ENCODE measurements at places on chromosomes 3 and 15. TPM values are rescaled to one million over a fixed set of nuclear protein-coding genes. Genes with fewer than 3 reads are reported as not detected.

CTXND1 gene
- 0.04 TPM for total RNA-seq

DNA sequence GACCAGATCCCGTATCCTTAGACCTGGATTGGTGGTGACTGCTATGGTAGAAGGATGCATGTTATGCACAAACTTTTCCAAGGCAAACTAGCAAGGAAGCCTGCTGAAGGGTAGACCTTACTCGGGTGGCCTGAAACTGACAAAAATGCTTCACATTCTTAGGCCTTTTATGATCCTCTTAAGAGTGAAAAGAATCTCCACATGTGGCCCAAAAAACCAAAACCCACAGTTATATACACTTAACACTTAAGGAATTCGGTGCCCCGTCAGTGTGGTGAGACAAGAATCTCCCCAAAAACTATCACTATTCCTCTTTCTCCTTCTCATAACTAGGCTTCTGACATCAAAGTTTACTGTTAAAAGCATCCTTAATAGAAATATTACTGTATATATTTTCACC is 130.1 kb upstream of the SOX2 start:
- no peak for DNase-seq
- H3K27me3 ChIP-seq = no peaks in the 10 kb centered on the region
- no peak overlapping the region for H3K4me3 ChIP-seq
- no peaks in the 10 kb centered on the region for H3K4me1 ChIP-seq
- H3K36me3 ChIP-seq = no peaks in the 10 kb centered on the region

GRCh38 chr15:45743426-45744235 is 108.8 kb downstream of the SQOR start:
- H3K27ac ChIP-seq = peak overlapping the region; percentile 38
- peaks cover 20% of the 10 kb centered on the region for H3K4me1 ChIP-seq
- DNase-seq = no peak
- H3K36me3 ChIP-seq = peaks cover 5% of the 10 kb centered on the region

DNA sequence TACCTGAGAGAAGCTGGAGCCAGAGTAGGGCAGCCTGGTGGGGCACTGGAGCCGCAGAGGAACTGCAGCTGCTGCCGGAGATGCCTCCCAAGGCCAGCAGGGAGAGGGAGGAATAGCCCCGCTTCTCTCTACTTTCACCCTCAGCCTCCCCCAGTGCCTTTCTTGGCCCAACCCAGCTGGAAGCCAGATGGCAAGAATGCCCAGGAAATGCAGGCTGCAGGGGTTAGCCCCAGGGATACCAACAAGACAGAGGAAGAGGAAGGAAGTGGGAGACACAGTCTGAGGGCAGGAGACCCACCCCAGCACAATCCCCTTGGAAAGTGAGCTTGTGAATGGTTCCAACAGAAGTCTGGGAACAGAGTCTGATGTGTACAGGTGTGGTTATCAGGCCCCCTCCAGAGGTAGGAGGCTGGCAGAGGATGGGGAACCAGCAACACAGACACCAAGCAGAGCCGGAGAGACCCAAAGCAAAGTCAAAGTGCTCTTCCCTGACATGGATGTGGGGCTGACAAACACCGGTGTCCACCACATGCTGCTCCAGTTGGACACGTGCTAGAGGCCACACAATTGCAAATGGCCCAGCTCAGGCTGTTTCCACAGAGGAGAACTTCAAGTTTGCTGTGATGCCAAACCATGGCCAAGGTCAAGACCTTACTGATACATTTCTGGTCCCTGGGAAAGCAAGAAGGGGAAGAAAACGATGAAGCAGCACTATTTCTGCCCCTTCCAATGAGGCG is 418.8 kb upstream of the PROK2 start:
- H3K4me1 ChIP-seq = peaks cover 14% of the 10 kb centered on the region
- peaks cover 16% of the 10 kb centered on the region for H3K36me3 ChIP-seq
- no peak for DNase-seq
- no peak overlapping the region for H3K4me3 ChIP-seq

DNA sequence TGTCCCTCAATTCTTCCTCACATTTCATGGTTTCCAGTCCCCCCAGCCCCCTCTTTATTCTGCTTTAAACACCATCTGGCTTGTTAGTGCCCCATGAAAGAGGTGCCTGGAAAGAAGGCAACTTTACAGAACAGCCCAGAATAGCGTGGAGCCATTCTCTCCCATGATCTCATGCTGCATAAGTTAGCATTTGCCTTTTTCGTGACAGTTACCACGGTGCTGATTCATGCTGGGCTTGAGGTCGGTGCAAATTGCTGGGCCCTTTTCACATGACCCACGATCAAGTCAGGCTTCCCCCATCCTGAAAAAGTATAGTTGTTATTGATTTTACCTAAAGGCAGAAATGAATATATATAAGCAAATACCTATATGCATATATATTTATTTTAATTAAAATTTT is 29.6 kb downstream of the SQOR start:
- H3K4me3 ChIP-seq = no peak overlapping the region
- no peak for DNase-seq
- no peak overlapping the region for H3K27ac ChIP-seq
- H3K27me3 ChIP-seq = peaks cover 2% of the 10 kb centered on the region
- H3K36me3 ChIP-seq = no peaks in the 10 kb centered on the region

GRCh38 chr15:36966708-36967107 is 133.6 kb downstream of the MEIS2 start:
- no peak overlapping the region for H3K27ac ChIP-seq
- no peaks in the 10 kb centered on the region for H3K27me3 ChIP-seq
- no peaks in the 10 kb centered on the region for H3K4me1 ChIP-seq
- H3K4me3 ChIP-seq = no peak overlapping the region
- H3K36me3 ChIP-seq = no peaks in the 10 kb centered on the region

ALDH1A3 gene
- total RNA-seq = 9.9 TPM

DNA sequence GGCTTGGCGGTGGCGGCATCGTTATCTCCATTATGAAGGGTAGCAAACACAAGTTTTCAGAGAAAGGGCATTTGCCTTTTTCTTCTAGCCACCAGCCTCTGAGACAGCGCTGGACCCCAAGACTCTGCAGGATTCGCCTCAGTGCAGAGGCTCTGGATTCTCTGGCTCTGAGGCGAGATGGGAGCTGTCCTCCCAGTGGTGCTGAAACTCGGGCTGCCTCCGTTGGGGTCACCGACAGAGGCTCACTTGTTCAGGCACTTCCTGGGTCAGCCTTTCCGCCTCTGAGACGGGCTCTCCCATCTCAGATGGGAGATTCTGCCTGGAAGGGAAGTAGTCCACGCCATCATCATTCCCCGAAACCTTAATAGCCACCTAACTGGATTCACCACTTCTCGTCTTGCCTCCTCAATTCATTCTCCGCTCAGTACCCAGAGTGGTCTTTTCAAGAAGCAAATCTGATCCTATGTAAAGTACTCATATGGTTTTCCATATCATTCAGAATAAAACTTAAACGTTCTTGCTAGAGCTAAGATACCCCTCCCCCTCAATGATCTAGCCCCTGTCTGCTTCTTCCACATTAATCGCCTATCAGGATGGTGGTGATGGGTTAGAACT is 76.9 kb downstream of the RHCG start:
- no peaks in the 10 kb centered on the region for H3K36me3 ChIP-seq
- peaks cover 84% of the 10 kb centered on the region for H3K27me3 ChIP-seq
- peak; percentile 93 for DNase-seq
- peaks cover 16% of the 10 kb centered on the region for H3K4me1 ChIP-seq
- no peak overlapping the region for H3K27ac ChIP-seq

DNA sequence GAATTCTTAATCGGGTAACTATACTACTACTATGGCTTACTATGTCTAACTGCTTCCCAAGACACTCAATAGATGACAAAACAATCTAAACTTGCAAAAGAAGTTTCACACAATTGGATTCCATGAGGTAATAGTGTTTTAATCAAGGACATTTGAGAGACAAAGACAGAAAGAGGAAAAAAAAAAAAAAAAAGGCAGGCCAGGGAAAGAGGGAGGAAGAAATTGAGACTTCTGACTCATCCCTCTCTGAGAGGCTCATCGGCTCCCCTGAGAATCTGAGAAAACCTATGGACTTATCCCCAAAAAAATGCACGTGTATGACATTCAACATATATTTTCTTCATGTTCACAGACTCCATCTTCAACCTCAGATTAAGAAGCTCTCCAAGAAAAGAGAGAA is 61.0 kb downstream of the SCAPER start:
- no peak for DNase-seq
- H3K36me3 ChIP-seq = no peaks in the 10 kb centered on the region
- no peak overlapping the region for H3K4me3 ChIP-seq
- no peaks in the 10 kb centered on the region for H3K4me1 ChIP-seq

GOLGA6A gene
- 6.0 TPM for total RNA-seq

AGTR1 gene
- 0.13 TPM for total RNA-seq

CHRNA3 gene
- total RNA-seq = 4.4 TPM

ZNF501 gene
- total RNA-seq = 8.8 TPM
